CD4-positive, alpha-beta T cell treated with Interleukin-4 for 1 hour (primary cell): ENCODE measurements at places on chromosomes 2 and 18.

GRCh38 chr2:226600184-226600583, 199.4 kb downstream of the IRS1 start:
- DNase-seq, result no peak

DNA sequence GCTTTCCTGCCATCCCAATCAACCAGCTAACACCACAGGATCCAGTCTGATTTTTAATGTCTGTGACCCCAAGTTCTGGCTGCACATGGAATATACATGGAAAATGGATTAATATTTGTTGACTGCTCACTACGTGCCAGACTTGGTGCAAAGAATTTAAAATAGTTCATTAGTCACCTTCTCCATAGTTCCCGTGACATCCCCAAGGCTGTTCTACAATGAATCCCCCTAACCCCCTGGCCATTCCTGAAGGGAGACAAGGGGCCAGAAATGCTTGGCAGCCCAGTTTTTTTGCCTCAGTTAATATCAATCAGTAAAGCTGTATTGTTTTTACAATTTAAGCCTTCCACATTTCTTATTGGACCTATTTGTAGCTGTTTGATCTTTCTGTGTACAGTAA, 71.0 kb upstream of the ST3GAL5 start:
- no peak for DNase-seq

GRCh38 chr18:10242936-10243680, 211.3 kb upstream of the APCDD1 start:
- DNase-seq, result no peak

- no peak for DNase-seq
These were observed 991.4 kb upstream of the CELF4 start for GRCh38 chr18:38557006-38557405.

- no peak for DNase-seq
These were observed 207.5 kb downstream of the SPP2 start for GRCh38 chr2:234257859-234258561.

DNA sequence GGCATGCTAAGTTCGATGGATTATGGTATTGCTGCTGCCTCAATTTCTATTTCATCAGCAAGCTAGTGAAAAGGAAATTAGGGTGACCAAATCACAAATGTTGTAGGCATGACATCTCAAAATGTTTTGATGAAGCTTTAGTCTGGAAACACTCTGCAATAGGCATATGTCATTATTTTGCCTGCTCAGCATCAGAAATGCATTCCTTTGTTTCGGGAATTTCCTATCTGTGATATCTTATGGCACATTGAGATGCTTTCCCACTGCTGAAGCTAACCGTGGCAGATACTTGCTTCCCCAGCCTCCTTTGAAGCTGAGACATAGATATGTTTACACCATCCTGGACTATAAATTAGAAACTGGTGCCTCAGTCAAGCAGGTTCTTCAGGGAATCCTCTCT, 119.7 kb downstream of the CDC42EP3 start:
- DNase-seq, result no peak

- DNase-seq, result no peak
These were observed 463.3 kb downstream of the IRS1 start for GRCh38 chr2:226336283-226336682.

GRCh38 chr2:239425631-239426030, 24.8 kb upstream of the HDAC4 start:
- no peak for DNase-seq

DNA sequence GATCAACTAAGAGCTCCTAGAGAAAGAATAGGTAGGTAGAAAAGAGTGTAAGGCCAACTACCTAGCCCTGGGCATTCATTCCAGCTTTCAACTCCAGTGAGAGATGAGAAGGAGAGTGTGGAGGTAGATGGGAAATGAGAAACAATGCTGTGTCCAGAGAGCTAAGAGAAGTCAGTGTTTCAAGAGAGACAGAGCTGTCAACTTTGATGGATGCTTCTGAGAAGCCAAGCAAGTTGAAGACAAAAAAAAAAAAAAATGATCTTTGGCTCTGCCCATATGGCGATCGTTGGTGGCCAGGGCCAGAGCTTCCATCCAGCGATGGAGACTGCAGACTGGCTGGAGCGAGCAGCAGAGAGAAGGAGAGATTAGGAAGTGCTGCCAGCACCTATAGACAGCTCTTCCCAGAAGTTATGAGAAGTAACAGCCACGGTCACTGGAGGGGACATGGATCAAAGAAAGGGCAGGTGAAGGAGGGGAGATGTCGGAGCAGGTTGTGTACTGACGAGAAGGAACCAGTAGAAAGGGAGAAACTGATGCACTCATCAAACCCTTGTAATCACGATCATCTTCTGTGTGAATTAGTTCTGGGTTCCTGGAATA, 112.4 kb upstream of the PPP1CB start:
- DNase-seq, result no peak

- no peak for DNase-seq
These were observed 5.2 kb downstream of the PNKD start for GRCh38 chr2:218275371-218276072.

DNA sequence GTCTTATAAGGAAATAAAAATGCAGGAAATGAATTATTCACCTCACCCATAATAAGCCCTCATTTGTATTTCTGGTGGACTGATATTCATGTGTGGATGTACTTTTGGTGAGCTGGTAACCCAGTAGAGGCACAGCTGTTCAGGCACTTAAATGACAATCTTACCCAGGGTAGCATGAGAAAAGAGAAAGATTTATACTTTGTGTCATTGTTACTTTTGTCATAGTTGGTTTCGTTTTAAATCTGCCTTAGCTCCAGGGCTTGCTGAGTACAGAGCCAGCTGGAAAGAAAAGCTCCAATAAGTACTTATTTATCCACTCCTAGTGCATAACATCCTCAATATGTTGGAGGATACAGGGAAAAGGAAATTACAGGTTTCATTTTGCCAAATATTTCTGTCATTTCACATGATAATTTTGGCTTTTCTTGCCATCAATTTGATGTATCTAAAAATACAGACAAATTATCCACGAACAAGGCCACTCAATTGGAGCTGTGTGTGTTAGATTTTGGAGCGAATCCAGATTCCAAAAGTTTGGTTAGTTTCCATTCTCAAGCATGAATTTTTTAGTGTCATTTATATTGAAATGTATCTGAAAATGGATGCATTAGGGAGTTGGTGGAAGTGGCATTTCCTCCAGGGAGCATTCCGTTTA, 1276.1 kb upstream of the FAM98A start:
- no peak for DNase-seq

DNA sequence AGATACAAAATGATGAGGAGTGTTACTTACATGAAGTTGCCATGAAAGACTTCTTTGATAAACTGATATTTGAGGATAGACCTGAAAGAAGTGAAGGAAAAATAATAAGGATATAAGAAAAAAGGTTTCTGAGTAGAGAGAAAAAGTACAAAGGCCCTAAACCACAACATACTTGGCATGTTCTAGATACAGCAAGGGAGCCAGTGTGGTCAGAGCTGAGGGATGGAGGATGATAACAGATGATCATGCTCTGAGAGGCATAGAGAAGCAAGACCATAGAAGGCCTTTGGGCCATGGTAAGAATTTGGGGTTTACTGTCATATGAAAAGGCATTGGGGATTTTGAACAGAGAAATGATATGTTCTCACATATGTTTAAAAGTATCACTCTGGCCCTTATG, 424.1 kb upstream of the CHST9 start:
- DNase-seq, result no peak

- DNase-seq, result no peak
These were observed 16.7 kb downstream of the COLEC11 start for GRCh38 chr2:3611589-3611988.

DNA sequence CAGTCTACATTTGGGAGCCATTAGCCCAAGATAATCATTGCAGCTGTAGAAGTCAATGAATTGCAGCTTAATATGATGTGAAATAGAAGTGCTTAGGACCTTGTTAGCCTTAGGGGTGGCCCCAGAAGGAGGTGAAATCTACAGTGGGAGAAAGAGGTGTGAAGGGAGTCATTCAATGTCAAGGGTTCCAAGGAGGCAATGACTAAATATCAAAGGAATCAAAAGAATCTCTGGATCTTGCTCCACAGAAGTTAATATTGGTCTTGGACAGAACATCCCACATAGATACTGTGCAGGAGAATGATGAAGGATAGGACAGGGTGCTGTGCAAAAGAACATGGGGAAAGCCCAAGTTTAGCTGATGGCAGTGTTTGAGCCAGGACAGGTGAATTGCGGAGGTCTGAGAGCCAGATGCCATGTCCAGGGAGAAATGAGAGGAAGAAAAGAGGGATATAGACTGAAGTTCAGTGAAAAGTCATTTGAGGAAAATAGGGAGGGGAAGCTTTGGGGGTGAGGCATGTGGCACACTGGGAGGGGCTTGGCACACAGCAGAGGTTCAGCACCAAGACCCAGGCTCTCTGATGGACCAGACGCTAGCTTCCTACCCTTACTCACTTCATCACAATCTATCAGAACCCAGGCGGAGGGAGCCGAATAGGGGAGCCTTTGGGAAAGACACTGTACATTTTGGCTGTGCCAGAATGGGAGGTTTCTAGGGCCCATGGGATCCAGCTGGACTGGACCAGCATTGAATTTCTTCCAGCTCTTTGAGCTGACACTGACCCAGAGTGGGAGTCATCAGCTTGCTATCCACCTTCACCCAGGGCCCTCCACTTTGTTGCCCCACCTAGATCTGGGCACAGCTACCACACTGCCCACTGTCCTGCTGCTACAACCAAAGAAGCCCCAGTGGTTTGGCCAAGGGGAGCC, 2.2 kb downstream of the IL1F10 start:
- no peak for DNase-seq

GRCh38 chr2:156333951-156334495, 1.5 kb upstream of the NR4A2 start:
- no peak for DNase-seq

DNA sequence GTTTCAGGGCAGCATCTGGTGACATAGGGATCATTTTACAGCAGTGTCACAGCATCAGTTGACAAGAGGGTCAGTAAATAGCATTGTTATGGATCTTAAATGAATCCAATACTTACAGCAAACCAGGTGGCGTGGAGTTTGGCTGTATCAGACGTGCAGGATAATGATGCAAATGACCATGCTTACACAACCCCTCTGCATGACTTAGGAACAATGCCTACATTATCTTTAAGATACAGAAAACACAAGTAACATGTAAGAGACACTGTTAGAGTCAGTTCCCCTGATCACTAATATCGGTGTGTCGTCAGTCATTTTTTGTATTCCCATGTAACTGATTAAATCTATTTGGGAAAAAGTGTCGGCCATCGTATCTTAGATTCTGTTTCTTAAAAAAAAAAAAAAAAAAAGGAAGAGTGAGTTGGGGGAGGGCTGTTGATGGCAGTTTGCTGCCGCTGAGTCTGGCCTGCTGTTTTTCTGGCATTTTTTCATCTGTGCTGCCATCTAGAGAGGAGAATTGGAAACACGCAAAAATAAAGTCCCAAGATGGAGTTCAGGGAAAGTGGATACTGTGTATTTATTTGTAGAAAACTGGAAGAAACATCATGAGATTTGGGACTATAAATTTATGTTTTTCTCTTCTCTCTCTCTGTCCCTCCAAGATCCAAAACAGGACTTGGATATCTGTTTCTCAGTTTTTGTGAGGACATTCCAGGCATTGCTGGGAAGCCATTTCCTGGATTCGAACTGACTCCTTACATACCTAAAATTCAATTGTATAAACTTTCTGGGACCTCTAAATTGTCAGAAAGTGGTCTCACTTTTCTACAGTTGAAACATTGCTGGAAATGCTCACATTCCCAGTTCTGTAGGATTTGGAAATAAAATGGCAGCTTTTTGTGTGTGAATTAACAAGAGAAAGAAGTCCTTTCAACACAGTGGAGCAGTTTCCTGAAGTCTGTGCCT, 60.3 kb upstream of the AGPS start:
- DNase-seq, result peak; percentile 65

- DNase-seq, result no peak
These were observed 177.8 kb upstream of the HAAO start for GRCh38 chr2:42970151-42970550.

DNA sequence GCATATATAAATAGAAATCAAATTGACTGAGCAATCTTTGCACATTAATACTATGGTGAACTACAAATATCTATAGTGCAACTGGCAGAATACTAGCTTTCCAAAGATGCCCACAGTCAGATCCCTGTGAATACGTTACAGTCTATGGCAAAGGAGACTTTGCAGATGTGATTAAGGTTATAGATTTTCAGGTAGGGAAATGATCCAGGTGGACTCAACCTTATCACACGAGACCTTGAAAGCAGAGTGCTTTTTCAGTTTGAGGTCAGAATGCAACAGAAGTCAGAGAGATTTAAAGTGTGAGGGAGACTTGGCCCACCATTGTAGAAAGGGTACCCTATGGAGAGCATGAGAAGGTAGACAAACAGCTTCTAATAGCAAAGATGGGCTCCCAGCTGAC, 122.6 kb downstream of the TRIB2 start:
- DNase-seq, result no peak

GRCh38 chr2:138279871-138280270, 221.7 kb upstream of the SPOPL start:
- DNase-seq, result no peak

- DNase-seq, result no peak
These were observed 242.9 kb downstream of the ZNF516 start for GRCh38 chr18:76252139-76252538.

DNA sequence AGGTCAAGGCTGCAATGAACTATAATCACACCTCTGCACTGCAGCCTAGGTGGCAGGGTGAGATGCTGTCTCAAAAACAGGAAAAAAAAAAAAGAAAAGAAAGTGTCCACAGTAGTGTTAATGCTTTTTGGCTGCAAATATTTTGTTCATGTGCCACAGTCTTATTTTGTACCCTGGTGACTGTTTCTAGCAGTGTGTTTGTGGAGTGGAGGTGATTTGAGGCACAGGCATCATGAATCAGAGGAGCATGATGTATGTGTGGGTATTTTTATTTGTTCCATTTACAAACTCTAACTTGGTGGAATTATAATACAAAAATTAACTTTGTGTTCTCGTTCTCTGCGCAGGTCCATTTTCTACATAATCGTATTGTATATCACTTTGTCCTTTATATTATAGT, 30.6 kb downstream of the DTNA start:
- DNase-seq, result no peak

DNA sequence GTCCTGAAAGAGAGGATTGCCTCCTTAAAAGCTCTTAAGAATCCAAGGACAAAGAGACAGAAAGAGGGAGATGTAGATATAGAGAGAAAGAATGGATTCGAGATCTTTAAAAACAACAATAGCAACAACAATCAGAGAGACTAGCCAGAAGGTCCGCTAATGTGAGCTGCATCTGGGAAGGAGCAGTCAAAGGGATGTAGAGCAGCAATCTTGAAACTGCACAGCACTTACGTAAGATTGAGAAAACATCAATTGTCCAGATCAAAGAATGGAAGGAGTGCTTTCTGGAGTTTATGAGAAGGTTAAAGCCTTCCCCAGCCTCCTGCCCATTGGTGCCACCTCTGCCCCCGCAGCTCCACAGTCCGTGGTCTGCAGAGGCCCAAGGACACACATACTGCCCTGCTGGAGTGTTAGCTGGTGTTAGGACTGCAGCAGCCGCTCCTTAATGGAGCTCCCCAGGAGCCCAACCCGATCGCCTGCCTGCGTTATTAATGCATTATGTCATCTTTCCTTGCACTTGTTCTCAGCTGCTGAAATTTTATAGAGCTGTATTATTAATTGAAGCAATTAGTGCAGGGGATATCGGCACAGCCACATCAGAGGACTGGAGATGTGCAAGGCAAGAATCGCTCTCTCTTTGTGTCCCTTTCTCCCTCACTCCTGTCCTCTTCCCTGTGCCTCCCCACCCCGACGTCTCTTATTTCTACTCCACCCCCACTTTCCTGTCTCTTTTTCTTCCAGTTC, 94.2 kb upstream of the STPG4 start:
- DNase-seq, result no peak
